Aortic smooth muscle cell (primary cell): ENCODE measurements at places on chromosomes 11 and 22. TPM values are rescaled to one million over a fixed set of nuclear protein-coding genes. Genes with fewer than 3 reads are reported as not detected.

The DNAJB7 gene
- not detected in 2 replicates for total RNA-seq

The CACNA1I gene
- total RNA-seq = under 0.01 and 0.12 TPM in 2 replicates

The PIWIL4 gene
- 2.6 and 3.0 TPM in 2 replicates for total RNA-seq

The POU2AF1 gene
- total RNA-seq = not detected in 2 replicates

The BIK gene
- total RNA-seq = not detected in 2 replicates

The KCNJ5 gene
- under 0.01 and 0.06 TPM in 2 replicates for total RNA-seq

The PDGFD gene
- total RNA-seq = 1.3 and 2.2 TPM in 2 replicates

The CCDC157 gene
- total RNA-seq = 1.2 and 2.4 TPM in 2 replicates

The SLC22A25 gene
- total RNA-seq = not detected in 2 replicates

The MS4A18 gene
- not detected in 2 replicates for total RNA-seq

The SPTBN2 gene
- 1.2 and 3.2 TPM in 2 replicates for total RNA-seq

The TRIM51 gene
- not detected in 2 replicates for total RNA-seq

The MED17 gene
- 20.0 and 22.7 TPM in 2 replicates for total RNA-seq

The PKDREJ gene
- under 0.01 and 0.06 TPM in 2 replicates for total RNA-seq

The ZP1 gene
- not detected in 2 replicates for total RNA-seq
